Hematopoietic multipotent progenitor cell treated with erythropoietin and hydrocortisone succinate and interleukin-3 and kit ligand, for 6 days (in vitro differentiated cells): ENCODE measurements at places on chromosomes 16 and 17.

- no peak for DNase-seq
These were observed 77.4 kb upstream of the TOB1 start for GRCh38 chr17:50943575-50943933.

DNA sequence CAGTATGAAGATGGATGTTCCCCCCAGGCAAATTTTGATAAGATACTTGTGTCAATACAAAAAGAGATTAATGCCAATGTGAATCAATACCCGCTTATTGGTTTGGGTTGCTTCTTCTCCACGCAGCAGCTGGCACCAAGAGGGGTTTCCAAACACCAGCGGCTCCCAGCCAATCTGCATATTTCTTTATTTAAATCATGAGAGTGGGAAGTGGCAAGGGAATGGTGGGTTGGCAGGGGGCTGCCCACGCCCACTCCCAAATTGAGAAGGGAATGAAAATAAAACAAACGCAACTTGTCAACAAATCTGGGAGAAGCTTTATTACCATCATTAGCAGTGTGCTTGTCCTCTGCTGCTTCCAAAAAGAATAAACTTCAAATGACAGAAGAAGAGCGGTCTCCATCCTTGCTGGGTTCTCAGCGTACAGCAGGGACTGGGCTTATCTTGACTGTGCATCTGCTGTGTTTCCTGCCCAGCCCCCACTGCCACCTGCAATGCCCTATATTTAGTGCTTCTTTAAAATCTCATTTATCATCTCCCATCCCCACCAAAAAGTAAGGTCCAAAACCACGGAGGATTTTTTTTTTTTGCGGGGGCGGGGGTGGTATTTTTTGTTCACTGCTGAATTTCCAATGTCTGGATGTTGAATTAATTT lies 34.9 kb upstream of the C16orf78 start:
- DNase-seq = no peak

- DNase-seq = no peak
These were observed 48.6 kb downstream of the TNFRSF13B start for GRCh38 chr17:16923097-16923903.

- DNase-seq = no peak
These were observed 18.6 kb upstream of the HAPSTR1 start for GRCh38 chr16:9072806-9073341.

DNA sequence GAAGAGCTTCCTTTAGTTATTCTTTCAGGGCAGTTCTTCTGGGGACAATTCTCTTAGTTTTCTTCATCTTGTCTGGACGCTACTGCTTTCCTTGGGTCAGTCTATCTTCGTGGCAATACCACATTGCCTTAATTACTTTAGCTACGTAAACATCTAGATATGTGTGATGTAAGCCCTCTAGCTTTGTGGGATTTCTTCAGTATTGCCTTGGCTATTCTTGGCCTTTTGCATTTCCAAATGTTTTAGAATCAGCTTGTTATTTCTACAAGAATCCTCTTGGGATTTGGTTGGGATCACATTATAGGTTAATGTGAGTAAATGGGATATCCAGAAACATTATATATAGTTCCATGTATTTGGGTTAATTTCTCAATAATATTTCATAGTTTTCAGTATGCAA lies 9.0 kb upstream of the ST6GALNAC2 start:
- DNase-seq = no peak

DNA sequence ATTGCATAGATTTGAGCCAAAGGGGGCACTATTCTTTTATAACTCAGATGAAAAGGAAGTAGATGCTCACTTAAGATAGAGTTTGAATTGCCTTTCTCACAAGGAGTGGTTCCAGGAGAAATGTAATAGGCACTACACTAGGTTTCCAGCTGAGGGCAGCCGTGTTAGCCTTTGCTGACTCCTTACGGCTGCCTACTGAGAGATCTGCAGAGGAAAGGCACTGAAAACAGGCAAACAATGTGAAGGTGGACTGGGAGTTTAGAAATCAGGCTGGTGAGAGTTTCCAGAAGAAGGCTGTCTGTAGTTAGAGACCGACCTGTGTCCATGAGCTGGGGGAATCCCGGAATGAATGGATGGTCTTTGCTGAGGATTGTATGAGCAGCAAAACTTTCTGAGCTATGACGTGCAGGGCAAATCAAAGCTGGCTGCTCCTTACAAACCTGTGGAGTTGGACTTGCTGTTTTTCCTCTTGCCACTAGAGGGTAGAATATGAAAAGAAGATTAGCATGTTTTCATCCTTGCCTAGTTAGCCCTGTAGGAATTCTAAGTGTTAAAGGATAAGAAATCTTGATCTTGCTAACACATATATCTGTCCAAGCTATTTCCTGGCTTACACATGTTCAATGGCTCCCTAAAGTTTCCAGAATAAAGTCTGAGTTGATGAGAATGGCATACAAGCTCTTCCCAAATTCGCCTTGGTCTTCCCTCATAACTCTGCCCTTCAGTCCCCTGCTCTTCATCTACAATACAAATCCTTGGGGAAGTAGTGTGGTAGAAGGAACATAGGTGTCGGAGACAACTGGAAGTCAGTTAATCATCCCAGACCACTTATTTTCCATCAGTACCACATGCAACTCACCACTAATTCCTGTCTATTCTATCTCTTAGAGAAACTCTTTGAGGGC lies 20.1 kb upstream of the TAOK1 start:
- peak; percentile 80 for DNase-seq

DNA sequence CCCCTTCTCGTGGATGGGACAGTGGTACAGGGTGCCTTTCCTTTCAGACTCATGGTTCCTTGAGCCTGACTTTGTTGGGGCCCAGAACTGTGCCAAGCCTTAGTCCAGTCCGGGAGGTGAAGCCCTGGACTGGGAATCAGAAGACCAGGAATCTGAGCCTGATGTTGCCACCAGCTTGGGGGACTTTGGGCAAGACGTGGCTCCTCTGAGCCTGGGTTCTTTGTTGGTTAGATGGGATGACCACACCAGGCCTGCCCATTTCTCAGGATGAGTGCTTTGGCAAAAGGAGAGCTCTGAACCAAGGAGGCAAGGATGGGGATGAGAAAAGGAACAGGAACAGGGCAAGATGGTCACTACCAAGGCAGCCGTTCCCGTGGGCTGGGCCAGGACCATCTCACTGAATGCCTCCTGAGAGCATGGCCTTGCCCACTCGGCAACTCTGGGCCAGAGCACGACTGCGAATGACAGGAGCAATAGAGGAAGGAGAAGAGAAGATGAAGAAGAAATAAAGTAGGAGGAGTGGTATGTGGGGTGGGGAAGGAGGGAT lies 32.5 kb downstream of the PITPNM3 start:
- DNase-seq = no peak

DNA sequence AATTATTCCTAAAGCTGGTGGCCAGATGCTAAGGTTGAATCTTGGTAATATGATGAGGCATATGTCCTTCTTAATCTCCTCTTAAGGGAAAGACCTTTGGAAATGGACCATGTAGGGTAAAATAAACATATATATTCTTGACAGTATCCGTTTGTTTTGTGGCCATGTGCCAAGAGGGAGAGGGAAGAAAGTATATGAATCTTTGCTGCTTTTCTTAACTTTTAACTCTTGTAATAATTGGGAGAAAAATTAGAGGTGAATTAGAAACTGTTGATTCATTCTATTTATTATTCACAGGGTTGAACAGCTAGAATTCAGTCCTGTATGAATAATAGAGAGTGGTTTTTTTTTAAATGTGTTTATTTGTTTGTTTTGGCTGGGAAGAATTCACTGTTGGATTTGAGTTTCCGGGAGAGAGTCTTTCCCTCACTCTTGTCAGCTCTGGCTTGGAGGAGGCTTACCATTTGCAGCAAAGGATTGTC lies 31.6 kb downstream of the AATF start:
- no peak for DNase-seq

DNA sequence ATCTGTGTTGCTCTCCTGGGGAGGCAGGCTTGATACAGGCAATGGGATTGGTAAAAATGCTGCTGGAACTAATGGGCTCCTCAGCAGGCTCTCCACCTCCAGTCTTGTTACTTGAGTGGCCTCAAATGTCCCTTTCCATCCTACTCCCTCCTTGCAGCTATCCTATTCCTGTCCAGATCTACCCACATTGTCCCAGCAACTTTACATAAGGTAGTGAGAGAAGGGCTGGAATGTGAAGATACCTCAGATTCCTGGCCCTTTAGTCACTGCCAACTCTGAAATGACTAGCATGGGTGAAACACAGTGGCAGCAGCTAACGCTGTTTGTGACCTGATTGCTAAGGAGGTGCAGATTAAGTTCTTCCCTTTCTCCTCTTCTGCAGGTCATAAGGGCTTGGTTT lies 210.1 kb upstream of the HS3ST4 start:
- DNase-seq = no peak

GRCh38 chr16:49547448-49547847 lies 173.8 kb downstream of the C16orf78 start:
- DNase-seq = no peak

DNA sequence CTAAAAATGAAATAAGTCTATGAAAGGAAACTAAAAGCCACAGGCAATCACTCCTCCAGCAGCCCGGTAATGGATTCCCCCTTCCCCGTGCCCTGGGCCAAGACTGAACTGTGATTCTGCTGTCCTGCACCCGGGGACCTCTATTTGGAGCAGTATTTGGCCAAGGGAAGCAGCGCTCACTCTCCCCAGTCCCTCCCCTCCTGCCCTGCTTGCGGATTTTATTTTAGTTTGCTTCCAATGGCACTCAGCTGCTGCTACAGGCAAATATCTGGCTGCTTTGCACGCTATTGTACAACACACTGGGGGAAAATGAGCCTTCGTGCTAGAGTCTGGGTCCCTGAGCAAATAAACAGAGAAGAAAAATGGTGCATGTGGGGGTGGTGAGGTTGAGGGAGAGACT lies 975.7 kb upstream of the RBFOX1 start:
- DNase-seq = no peak

DNA sequence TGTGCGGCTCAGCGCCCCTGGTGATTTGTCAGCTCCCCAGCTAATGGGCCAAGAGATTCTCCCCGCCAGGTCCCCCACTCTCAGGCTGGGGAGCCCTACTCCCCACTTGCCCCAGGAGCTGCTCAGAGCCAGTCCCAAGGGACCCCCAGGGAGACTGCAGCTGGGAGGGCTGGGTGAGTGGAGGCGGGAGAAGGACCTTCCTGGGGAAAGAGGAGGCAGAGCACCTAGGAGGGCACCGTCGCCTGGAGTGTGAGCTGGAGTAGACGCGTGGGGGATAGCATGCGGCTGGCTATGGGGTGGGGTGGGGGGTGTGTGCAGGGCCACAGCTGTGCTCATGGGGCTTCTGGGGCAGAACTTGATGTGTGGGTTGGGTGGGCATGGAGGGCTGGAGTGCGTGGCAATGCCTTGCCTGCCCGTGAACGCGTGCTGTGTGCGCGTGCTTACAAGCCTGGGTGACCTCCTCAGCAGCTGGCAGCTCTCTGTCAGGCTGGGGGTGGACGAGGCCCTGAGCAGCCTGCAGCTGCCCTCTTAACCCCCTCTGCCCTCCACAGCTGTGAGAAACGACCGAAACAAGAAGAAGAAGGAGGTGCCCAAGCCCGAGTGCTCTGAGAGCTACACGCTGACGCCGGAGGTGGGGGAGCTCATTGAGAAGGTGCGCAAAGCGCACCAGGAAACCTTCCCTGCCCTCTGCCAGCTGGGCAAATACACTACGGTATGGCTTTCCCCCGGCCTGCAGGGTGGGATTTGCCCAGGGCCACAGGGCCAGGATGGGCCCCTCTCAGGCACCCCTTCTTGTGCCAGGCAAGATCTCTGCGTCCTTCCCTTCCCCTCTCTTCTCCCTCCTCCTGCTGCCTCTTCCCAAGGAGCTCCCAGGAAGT lies 12.9 kb downstream of the GJD3 start:
- DNase-seq = no peak

DNA sequence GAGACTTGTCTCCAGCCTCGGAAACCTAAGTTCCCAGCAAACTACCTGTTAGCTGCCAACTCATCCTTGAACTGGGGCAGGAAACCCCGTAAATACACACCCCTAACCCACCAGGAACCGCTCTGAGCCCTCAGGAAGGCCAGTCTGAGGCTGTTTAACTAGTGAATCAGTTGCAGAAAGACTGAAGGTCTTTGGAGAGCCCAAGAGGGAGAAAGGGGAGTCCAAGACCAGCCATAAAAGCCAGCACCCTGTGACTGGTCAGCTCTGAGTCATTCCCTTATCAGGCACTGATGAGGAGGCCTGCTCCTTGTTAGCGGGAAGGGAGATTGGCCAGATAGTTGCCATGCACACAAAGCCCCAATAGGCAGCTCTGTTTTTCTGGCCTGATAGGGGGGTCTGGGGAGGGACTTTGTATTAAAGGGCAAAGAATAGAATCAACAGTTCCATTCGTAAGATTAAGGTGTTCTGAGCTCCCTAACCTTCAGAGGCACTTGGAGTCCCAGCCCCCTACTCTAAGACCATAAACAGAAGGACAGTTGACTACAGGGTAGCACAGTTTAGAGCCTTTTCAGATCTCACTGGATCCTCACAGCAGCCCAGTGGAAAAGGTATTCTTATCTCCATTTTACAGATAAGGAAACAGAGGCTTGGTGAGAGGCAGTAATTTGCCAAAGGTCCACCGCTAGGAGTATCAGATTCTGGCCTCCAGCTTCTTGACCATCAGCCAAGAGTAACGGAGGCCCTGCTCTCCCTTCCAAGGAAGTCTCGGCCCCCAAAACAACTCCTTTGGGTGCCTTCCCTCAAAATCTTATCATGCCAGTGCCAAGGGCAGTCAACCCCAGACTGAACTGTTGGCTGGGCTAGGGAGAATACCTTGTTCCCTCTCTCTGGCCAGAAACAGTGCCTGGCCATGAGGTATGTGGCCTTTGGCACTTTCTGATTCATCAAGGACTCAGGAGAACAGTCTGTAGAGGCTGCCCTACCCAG lies 2.2 kb upstream of the KRT19 start:
- DNase-seq = peak; percentile 69

DNA sequence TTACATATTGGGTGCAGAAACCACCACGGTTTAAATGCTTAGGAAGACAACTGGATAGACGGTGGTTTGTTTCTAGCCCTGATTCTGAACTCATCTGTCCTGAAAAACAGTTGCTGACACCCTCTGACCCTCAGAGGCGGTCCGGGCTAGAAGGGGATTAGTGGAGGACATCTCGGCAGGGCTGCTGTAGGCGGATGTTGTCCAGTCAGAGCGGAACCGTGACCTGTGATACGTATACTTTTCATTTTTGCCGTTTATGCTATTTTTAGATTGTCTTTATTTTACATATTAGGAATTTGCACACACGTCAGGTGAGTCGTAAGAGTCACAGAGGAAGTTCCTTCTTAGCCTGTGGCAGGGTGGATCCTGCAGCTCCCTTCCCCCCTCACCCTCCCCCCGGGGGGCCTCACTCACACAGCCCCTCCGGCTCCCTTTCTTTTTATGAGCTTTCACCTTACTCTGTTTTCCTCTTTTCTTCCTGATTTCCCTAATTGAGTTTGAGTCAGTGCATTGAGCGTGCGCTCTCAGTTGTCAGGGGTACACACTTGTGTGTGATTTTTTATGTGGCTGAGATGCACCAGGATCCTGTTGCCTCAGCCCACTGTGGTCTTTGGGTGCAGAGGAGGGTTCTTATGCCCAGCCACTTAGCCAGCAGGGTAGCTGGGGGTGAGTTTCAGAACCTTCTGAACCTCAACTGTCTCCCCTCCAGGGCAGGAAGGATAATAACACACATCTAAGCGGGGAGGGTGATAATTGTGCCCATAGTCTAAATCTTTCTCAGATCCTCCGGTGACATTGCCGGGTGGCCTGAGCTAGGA lies 211.1 kb upstream of the CHMP6 start:
- no peak for DNase-seq

- no peak for DNase-seq
These were observed 174.4 kb upstream of the HS3ST3A1 start for GRCh38 chr17:13776027-13776551.

GRCh38 chr16:88383401-88384221 lies 852 bp downstream of the ZNF469 start:
- peak; percentile 33 for DNase-seq
